ENCODE measurements at places on chromosomes 7 and 10.

GRCh38 chr10:48251525-48252353 is 22.8 kb downstream of the FRMPD2 start:
- peak; percentile 10 for DNase-seq

- no peak for DNase-seq
Observed at GRCh38 chr10:80567292-80567691, 29.6 kb downstream of the SH2D4B start.

GRCh38 chr7:75727881-75728593 is 10.7 kb downstream of the HIP1 start:
- no peak for DNase-seq

DNA sequence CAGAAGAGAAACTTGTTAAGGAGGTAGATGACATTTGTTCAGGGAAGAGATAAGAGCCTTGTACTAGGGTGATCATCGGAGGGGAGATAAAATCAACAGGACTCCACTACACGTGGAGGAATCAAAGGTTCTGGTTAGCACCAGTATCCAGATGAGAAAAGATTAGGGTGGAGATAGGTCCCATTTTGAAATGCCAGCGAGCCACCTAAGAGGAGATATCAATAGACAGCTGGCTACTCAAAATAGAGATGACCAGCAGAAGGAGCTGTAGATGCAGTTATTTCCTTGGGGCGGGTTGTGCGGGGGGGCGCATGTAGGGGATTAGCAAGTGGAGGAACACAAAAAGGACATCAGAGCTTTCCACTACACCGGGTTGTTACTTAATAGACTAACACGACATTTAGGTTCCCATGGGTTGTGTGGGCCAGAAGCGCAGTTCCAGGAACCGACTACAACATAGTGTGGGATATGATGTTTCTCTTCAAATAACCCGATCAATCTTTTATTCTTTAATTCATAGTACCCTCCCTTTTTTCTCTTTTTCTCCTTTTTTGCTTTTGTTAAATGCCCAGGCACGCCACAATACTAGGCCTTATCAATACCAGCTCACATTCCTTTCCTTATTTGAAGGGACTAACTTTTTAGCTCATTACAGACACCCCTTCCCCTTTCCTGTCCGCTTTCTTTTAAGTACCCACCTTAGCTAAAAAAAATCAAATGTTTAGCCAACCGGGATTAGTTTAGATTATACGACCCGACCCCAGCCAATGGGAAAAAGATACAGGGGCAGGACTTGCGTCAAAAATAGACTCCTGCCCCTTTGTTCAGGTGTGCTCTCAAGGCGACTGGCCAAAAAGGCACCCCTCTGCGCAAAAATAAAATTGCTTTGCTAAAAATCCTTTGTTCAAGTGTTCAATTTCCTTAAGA is 2.0 kb upstream of the KIF11 start:
- no peak for DNase-seq

GRCh38 chr7:45086331-45087065 is 2.3 kb downstream of the NACAD start:
- DNase-seq: no peak

- DNase-seq: no peak
Observed at GRCh38 chr7:41503438-41503837, 199.5 kb downstream of the INHBA start.

GRCh38 chr7:68250143-68250542 is 1253.5 kb downstream of the TYW1 start:
- DNase-seq: no peak

DNA sequence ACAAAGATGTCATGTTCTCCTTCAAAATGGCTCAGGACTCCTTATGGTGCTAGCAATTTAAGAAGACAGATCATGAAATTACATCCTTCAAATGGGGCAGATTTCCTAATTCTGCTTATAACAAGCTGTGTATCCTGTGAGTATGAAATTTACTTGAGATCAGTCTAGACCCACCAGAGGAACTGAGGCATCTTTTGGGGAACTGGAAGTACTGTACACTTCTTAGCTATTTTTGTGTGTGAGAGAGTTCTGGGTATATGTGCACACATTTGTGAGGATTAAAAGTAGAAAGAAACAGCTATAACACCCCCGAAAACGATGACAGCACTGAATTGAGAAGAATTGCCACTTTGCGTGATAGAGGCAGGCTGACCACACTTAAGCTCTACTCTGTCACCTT is 187.0 kb upstream of the CCDC6 start:
- DNase-seq: no peak

DNA sequence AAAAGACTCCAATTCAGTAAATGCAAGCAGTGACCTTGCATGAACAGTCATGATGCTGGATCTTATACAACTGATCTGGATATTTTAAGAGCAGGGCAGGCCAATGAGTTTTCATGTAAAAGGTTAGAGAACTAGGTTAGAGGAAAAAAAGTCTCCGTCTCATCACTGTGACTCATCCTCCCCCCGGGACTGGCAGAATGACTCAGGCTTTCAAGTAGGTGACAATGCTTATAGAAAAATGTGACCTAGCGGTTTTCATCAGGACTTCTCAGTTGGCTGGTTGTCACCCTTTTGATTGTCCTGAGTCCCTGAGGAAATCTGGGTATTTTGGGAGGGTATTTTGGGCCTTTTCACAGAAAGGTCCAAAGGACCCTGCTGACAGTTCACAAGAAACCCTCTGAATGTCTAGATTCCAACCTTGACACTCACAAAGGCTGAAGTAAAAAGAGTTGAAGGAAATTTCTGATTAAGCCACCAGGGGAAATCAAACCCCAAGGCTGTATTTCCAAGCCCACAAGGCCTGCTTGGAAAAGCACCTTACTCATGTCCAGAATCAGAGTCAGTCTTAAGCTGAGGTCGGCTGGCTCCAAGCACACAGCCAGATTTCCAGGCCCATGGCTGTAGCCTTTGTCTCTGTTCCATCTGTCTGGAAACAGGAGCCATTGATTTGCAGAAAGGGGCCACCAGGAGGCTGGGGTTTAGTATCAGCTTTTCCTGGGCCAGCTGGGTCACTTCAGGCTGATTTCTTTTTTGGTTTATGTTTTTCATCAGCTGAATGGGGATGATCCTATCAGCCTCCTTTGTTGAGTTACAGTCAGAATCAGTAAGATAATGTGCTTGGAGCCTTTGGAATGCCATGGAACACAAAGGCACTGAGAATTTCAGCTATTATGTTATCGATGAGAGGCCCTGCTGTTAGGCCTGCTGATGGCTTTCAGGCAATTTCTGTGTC is 226.4 kb upstream of the HABP2 start:
- no peak for DNase-seq

- no peak for DNase-seq
Observed at GRCh38 chr7:26584326-26584725, 280.1 kb downstream of the SKAP2 start.

- DNase-seq: no peak
Observed at GRCh38 chr7:28856656-28857055, 101.5 kb downstream of the TRIL start.

GRCh38 chr10:102003541-102003940 is 52.4 kb downstream of the ARMH3 start:
- no peak for DNase-seq

GRCh38 chr10:21479570-21480315 is 45.7 kb downstream of the SKIDA1 start:
- no peak for DNase-seq

- DNase-seq: no peak
Observed at GRCh38 chr10:110074298-110074697, 66.5 kb downstream of the ADD3 start.

DNA sequence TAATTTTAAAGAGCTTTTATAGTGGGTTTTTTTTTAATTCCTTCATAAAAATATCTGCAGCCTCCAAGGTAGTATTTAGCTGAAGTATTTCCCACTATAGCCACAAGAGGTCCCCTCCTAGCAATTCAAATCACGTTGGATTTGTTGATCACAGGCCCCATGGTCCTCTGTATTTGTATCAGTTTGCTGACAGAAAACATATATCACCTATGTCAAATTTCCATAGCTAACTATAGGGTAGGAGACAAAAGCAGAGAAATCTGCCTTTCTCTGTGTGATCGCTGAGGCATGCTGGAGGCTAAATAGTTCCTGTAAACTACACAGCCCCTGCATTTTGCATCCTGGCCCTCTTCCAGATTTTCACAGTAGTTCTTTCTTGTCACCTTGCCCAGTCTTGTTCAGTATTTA is 1.7 kb upstream of the CTNNA3 start:
- DNase-seq: peak; percentile 41

All from urinary bladder (tissue), 4 donors.